ENCODE measurements at places on chromosomes 1 and 21.

DNA sequence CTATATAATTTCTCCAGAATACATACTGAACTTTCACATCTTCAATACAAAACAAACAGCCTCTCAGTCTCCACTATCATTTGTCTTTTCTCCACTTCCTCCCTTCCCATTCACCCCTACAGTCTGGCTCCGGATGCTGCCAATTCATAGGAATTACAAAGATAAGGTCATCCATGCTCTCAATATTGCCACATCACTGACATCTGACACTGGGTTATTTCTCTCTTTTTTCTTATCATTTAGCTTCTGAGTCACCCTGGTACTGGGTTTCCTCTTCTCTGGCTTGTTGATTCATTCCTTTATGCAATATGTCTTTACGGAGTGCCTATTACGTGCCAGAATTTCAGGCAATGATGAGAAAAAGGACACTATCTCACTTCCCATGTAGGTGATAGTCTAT, 3.1 kb upstream of the SH3BP5L start:
- DNase-seq, result no peak

DNA sequence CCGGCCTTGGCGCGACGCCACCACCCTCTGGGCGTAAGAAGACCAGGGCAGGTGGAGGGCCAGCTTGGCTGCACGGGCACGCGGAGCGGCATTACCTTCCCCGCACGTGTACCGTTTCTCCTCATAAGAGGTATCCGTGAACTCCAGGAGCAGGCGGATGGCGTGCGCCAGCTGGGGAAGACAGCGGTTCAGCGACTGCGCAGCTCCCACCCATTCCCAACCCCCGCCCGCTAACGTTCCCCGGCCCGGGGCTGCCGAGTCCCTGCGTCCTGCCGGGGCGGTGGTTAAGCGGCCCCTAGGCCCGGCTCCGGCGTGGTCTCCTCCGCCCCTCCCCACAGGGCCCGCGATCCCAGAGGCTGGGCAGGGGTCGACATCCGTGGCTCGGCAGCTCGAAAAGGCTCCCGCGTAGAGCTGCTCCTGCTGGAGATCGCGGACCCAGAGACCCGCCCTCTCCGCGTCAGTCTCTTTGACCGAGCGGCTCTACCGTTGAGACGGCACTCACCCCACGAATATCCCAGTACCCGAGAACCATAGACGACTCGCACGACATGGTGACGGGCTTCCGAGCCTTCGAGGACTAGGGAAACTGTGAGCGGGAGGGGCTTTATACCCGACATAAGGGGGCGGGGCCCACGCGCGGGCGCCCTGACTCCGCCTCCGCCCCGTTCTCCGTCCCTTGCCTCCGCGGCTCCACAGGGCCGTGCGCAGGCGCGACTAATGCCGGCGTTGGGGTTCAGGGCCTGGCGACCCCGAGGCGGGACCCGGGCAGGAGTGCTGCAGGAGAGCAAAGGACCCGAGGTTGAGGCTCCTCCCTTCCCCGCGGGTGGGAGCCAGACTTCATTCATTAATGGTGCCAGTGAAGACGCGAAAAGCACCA, 862 bp downstream of the GSTM3 start:
- DNase-seq, result peak; percentile 92

- DNase-seq, result peak; percentile 66
These were observed 572 bp upstream of the SRSF10 start for GRCh38 chr1:23980728-23981070.

GRCh38 chr1:93140106-93140505, 40.1 kb downstream of the TMED5 start:
- DNase-seq, result no peak

DNA sequence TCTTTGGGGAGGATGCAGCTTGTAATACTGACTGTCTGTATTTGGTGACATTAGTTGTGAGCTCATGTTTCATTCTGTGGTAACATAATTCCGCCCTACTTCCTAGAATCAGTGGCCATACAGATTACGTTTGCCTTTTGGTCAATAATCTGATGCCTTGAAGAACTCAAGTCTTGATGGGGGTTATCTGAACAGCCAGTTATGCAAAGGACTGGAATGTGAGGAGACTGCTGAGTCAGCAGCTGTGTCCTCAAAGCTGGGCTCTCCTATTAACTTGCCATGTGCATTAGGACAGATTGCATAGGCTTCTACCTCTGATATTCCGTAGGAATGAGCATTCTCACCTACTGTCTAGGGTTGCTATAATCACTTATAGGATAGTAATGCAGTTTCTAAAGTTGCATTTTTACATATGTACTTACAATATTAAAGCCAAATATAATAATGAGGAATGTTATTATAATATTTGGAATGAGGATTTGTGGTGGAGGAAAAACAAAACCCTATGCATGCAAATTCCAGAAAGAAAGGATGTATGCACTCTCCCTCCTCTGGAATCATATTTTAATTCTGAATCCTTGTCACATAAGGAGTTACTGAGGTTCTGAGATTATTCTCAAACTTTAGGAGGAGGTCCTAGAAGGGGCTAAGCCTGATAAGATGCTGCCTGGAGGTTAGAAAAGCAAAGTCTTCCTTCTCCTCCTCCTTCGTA, 116.0 kb downstream of the NOS1AP start:
- no peak for DNase-seq

DNA sequence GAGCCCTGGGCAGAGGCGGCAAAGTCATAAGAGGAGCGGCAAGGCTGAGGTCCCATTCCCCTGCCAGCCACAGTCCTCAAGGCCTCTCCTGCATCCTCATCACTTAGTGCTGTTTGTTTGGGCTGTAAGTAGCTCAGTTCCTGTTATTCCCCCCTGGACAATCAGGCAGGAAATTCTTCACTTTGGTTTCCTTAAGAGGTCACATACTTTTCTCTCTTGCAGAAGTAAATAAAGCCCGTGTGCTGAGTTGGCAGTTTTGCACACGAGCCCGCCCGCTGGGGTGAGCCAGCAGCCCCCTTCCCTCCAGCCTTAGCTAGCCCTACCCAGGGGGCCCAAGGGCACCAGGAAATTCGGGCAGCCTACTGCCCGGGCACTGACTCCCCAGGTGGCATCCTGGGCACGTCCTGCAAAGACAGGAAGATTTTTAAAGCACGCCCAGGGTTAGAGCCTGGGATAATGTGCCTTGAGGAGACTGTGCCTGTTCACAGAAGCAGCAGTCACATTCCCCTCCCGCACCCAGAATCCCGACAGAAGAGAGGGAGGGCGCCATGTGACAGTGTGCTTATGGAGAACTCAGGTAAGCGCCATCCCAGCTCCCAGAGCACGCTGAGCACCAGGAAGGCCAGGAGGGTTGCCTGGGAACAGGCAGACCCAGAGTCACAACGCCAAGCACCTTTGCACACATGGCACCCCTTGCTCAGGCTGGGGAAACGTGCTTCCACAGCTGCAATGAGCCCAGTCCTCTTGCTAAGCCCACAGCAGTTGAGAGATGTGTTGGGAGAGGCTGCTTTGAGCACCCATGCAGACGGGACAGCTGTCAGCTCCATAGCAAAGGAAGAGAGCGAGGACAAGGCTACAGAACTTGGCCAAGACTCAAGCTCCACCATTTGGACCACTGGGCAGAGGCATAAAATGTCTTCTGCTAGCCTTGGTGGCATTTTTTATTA, 144.5 kb upstream of the TMEM51 start:
- no peak for DNase-seq

- DNase-seq, result no peak
These were observed 51.0 kb downstream of the PLPPR4 start for GRCh38 chr1:99315305-99315704.

- peak; percentile 42 for DNase-seq
These were observed 110.8 kb upstream of the RUNX1 start for GRCh38 chr21:35159881-35160280.

- DNase-seq, result no peak
These were observed 33.3 kb downstream of the GNPAT start for GRCh38 chr1:231274119-231274825.

- no peak for DNase-seq
These were observed 130.8 kb downstream of the FAF1 start for GRCh38 chr1:50829014-50829958.

- no peak for DNase-seq
These were observed 2.8 kb downstream of the SKI start for GRCh38 chr1:2230781-2231531.

DNA sequence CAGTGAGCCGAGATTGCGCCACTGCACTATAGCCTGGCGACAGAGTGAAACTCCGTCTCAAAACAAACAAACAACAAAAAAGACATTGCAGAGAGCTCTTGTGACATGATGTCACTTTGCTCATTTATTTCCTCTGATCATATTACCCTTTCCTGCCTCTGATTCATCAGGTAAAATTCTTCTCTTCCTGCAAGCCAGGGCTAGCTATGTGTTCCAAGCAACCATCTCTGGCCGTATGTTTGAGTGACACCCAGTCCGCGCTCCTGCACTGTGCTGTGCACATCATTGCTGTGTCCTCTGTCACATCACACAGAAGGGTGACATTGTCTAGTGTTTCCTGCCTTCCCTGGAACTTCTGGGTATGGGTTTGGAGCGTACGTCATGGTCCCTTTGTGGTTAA, 251.3 kb downstream of the PCP4 start:
- DNase-seq, result no peak

DNA sequence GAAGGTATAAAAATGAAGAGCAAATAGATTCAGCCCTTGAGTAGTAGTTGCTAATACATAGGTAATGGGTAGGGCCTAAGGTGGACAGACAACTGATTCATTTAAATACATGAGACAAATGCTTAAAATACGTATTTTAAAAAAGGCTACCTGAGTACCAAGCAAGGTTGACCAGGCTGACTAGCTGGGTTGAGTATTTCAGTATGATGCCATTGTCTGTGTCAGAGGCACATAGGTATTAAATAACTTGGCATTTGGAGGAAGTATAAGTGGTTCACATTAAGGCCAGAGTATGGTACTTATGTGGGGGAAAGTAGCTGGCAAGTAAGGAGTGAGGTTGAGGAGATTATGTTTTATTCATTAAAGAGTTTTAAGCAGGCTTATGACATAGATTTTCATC, 19.4 kb downstream of the NEK7 start:
- DNase-seq, result no peak

DNA sequence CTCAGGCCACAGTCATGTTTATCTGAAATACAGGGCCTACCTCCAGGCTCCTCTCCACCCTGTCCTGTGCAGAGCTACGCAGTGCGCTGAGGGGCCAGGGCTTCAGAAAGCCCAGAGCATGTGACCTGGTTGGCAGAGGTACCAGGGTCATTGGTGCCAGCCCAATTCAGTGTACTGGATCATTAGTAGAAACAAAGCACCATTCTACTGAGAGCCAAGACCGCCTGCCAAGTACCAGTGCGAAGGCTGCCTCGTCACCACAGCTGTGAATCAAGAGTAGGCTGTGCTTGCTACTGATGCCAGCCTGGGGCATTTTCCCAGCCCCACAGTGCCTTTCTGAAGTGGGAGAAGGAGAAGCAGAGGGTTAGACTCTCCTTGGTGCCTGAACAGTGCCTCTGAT, 59.8 kb downstream of the CAPN9 start:
- no peak for DNase-seq

DNA sequence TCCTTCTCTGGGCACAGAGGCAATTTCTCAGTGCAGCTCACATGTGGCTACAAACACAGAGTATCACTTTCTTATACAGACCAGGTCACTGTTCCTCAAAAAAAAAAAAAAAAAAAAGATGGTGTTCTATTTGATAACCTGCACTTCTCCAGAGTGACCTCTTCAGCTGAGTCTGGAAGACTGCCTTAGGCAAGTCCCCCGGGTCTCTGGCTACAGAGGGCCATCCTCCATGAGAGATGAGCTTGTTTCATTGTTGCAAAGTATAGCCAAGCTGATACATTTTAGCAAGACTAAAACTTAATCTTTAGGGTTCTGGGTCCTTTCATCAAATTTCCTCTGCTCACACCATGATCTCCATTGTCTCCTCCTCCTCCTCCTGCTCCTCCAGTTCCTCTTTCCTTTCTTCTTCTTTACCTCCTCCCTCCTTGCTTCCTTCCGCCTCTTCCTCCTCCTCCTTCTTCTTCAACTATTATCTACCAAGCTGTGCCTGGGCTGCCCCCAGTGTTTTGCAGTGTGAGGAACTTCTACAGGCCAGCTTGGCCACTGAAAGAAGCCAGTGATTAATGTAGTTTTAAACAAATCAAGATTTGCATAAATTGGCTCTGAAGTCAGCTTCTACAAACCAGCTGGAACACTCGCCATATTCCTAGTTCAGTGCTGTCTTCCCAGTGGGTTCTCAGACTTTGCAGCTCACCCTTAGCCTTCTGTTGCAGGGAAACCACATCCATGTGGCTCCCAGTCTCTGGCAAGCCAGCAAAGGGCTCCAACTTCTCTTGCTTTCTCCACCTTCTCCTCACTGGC, 139.4 kb downstream of the RUNX1 start:
- DNase-seq, result no peak

DNA sequence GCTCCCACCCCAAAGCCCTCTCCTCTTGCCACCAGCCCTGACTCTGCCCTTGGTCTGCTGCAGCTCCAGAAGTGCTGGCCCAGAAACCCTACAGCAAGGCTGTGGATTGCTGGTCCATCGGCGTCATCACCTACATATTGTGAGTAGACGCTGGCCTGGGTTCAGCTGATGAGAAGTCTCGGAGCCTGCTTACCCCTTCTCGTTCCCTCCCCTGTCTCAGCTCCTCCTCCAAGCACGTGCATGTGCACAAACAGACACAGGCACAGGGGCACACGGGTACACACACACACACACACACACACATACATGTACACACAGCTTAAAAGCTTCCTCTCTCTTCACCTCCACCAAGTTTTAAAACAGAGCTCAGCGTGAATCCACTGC, 24.3 kb downstream of the CAMK1G start:
- DNase-seq, result no peak
